ENCODE measurements at places on chromosomes 3 and 15.

GRCh38 chr3:126057936-126058335 lies 26.0 kb downstream of the SLC41A3 start:
- no peak for DNase-seq

DNA sequence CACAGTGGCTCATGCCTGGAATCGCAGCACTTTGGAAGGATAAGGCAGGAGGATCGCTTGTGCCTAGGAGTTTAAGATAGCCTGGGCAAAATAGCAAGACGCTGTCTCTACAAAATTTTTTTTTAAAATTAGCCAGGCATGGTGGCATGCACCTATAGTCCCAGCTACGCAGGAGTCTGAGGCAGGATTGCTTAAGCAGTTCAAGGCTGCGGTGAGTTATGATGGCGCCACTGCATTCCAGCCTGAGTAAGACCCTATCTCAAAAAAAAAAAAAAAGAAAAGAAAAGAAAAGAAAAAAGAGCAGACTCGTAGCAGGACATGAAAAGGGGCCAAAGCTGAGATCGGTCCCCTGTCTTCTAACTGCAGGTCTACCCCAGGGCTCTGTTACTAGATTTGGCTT lies 18.9 kb downstream of the SRGAP3 start:
- DNase-seq: no peak

DNA sequence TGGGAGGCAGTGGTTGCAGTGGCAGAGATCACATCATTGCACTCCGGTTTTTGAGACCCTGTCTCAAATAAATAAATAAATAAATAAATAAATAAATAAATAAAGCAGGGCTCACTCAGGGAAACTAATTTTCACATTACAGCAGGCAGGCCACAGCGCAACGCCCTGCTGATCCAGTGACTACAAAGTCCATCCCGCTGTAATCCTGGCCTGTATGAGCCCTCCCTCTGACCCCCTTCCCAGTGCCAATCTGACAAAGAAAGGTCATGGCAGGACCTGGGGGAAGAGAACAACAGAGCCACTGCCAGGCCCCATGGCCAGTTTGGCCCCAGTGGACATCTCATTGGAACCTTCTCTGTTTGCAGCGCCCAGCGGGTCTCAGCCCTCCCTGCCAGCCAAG lies 9.3 kb downstream of the SH3BP5 start:
- no peak for DNase-seq

DNA sequence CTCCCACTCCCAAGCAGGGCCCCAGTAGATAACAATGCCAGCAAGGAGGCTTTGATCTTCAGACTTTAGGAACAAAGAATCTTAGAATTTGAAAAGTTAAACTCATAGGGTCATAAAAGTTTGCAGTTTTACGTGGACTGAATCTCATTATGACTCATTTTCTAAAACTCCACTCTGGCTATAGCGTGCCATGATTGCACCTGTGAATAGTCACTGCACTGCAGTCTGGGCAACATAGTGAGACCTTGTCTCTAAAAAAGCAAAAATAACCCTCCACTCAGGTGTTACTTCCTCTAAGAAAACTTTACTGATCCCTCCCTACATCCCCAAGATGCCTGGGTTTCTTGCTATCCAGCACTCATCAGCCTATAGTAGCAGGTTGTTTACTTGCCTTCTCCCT lies 104.5 kb downstream of the IL20RB start:
- no peak for DNase-seq

DNA sequence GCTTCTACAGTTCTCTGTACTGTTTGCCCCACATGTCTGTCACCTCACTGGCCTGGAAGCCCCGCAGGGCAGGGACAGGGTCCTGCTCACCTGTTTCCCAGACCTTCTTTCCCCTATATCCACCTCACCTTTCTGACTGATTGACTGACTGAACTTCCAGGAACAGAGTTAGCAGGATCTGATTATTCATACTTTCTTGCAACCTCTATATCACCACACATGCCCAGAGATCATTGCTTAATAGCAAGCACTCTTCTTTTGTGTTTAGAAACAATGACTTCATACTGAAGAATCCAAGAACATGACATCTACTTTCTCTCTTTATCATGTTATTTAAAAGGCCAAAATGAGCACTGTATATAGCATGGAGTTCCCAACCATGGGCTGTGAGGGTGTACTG lies 18.0 kb upstream of the CLEC3B start:
- DNase-seq: no peak

DNA sequence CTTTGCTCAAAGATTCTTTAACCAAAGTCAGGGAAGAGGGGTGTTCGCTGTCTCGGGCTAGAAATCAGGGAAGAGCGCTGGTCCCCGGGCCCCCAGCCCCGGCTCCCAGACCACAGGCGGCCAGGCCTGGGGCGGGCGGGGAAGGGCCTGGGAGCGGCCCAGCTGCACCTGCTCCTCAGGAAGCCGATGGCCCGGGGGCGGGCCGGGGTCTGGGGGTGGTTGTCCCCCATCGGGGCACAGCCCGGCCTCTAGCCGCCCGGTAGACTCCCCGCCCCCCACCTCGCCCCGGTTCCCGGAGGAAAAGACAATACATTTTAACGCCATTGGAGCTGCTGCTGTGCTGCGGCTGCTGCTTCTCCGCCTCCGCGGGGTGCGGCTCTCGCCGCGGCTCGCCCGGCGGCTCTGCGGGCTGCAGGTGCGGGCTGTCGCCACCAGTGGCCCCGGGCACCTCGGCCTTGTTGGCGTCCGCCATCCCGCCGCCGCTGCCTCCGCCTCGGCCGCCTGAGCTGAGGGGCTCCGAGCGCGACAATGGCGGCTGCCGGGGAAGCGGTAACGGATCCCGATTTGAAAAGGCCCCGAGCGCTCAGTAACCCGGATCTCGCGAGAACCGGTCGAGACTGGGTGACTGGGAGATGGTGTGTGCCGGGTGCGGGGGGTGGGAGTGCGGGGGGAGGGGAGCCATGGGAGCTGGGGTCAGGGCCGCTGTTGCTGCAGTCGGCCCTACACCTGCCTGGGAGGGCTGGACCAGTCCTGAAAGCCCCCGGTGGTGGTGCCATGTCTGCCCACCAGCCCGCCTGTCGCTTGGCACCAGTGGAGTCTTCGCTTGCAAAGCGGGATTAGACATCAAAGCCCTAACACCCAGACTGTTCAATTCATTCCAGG lies at the start of gene MYEF2:
TSS of gene MYEF2 (minus strand) at position 530 of the 882 bp plus-strand sequence. CDS start at position 472, 58 bp downstream.
- peak; percentile 38 for DNase-seq

GRCh38 chr3:24472358-24472757 lies 22.3 kb downstream of the THRB start:
- DNase-seq: no peak

GRCh38 chr15:56207092-56207491 lies 36.6 kb downstream of the RFX7 start:
- no peak for DNase-seq

GRCh38 chr3:54257125-54257720 lies 134.9 kb downstream of the CACNA2D3 start:
- DNase-seq: no peak
